ENCODE measurements at places on chromosomes 13 and 19. TPM values are rescaled to one million over a fixed set of nuclear protein-coding genes. Genes with fewer than 3 reads are reported as not detected.

ZNF497 gene
- 0.32 TPM for total RNA-seq

TMEM255B gene
- total RNA-seq: 0.43 TPM

IGFL2 gene
- total RNA-seq: not detected

KLK3 gene
- total RNA-seq: not detected

LILRB1 gene
- not detected for total RNA-seq

COPE gene
- total RNA-seq: 255 TPM

CDC42EP5 gene
- total RNA-seq: 29.0 TPM

LYL1 gene
- total RNA-seq: 3.9 TPM

MEIS3 gene
- total RNA-seq: 38.0 TPM

KLHL1 gene
- not detected for total RNA-seq

FAM216B gene
- total RNA-seq: not detected

TEX29 gene
- total RNA-seq: not detected

BRME1 gene
- 0.32 TPM for total RNA-seq

MISP gene
- total RNA-seq: under 0.01 TPM

TSSK6 gene
- 1.3 TPM for total RNA-seq

ONECUT3 gene
- total RNA-seq: not detected

EFNB2 gene
- 7.4 TPM for total RNA-seq

CAPN12 gene
- total RNA-seq: not detected

VN1R2 gene
- under 0.01 TPM for total RNA-seq

IZUMO2 gene
- not detected for total RNA-seq

SPPL2B gene
- total RNA-seq: 39.9 TPM
